ENCODE measurements at places on chromosomes 4 and X.

DNA sequence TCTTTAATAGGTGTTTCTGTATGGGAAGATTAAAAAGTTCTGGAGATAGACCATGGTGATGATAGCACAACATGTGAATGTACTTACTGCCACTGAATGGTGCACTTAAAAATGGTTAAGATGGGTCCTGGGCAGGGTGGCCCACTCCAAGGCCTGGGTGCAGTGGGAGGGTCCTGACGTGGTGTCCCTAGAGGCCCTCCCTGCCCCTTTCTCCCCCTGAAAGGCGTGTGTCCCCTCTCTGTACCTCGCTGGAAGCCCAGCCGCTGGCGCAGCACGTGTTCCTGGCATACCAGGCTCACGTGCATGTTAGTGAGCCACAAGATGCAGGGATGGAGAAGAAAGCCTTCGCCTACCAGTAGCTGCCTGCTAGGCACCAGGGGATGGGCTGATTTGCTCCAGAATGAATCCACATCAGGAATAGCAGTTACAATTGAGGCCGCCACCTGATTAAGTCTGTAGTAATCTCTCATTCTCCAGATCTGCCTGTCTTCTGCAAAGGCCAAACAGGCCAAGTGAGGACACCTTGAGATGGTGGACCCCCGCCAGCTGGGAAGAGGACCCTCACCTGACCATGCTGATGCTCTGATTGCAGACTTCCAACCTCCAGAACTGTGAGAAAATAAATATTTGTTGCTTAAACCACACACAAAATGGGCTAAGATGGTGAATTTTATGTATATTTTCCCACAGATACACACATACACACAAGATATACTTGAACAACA lies 67.5 kb downstream of the COQ2 start:
- DNase-seq, result no peak

- DNase-seq, result no peak
Observed at GRCh38 chrX:30690330-30690729, 37.1 kb downstream of the GK start.

GRCh38 chr4:142202404-142203332 lies 566.3 kb downstream of the IL15 start:
- DNase-seq, result no peak

DNA sequence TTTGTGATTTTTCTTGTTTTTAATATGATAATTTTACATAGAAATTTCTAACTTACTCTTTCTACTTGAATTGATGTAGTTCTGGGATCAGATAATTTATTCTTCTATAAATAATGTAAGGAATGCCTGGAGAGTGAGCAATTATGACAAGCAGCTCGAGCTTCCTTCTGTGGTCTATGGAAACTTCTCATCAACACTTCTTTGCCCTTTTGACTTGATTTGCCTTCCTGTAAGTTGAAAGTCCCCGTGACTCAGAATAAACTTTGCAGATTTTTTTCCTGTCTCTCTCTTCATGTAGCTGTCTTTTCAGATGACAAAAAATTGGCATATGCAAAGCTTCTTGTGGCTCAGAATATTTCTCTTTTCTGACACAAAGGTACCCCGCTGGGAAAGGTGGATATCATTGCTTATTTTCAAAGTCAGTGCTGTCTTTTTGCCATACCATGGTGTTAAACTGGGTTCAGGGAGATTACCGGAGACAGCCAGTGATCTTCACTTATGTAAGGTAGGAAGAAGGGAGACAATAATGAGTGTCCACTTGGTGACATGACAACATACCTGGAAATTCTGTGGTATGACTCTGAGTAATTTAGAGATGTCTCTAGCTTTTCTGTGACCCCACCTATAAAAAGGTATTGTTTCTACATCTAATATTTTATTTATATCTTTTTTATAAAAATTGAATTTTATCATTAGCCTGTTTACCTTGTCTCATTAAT lies 278.6 kb upstream of the GNPDA2 start:
- DNase-seq, result no peak

DNA sequence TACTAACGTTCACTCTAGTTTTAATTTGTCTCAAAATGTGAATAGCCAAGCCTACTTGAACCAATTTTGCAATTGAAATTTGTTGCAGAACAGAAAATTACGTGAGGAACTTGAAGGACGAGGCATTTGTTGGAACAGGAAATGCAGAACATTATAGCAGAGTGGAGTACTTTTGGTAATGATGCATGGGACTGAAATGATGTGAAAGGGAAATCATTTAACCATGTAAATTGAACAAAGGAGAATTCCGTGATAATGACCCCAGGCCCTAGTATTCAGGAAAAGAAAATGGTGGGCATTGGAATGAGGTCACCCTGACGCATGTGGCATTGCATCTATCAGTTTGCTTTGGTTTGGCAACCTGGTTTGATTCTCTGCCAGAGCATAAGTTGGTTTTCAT lies 44.9 kb upstream of the BEND4 start:
- DNase-seq, result no peak

GRCh38 chr4:72136429-72136828 lies 104.6 kb downstream of the NPFFR2 start:
- no peak for DNase-seq

- no peak for DNase-seq
Observed at GRCh38 chrX:139776599-139776998, 68.6 kb upstream of the MCF2 start.

DNA sequence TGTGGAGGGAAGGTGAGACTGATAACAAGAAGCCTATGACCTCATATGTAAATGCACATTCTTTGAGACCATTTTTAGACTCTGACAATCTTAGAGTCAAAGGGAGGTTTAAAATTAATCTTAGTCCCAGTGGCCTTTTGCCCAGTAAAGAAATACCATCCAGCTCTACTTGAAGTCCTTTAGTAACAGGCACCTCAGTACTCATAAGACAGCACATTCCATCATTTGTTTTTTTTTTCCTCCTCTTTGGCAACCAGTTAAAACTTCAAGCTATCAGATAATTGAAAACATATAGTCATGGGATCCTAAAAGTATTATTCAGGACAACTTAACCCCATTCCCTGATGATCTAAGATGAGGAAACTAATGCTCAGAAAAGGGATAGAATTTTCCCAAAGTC lies 4.6 kb downstream of the EDA2R start:
- DNase-seq, result no peak

- no peak for DNase-seq
Observed at GRCh38 chrX:46380148-46380752, 165.0 kb downstream of the ZNF674 start.

DNA sequence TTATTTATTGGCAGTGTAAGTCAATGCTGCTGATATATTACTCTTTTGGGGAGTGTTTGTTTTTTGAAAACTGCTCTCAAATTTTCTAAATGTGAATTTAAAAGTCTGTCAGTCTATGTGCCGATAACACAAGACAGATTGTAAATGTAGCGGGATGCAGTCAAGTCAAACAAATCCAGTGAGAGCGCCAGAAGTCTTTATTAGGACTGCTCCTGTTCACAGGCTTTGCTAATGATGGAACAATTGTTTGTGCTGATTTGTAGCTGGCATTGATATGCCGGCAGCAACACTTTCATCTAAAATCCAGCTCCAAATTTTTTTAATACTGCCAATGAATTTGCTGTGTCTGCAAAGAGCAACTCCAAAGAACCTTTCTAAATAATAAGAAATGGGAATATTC lies 78.7 kb upstream of the TET2 start:
- DNase-seq, result no peak

GRCh38 chrX:13110433-13111324 lies 66.3 kb upstream of the FAM9C start:
- no peak for DNase-seq

DNA sequence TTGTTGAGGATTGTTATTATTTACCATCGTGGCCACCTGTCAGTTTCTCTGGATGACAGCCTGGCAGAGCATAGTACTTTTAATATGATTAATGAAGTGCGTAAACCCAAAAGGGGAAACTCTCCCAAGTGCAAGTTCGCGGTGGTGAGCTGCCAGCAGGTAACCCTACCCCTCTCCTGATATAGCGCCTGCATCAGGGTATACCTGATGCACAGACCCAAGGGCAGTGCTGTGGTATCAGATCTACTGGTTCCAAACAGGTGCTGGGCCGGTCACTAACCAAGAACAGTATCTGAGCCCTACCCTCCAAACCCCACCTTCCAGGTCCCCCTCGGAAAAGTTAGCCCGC lies 1.6 kb downstream of the RNF150 start:
- no peak for DNase-seq

DNA sequence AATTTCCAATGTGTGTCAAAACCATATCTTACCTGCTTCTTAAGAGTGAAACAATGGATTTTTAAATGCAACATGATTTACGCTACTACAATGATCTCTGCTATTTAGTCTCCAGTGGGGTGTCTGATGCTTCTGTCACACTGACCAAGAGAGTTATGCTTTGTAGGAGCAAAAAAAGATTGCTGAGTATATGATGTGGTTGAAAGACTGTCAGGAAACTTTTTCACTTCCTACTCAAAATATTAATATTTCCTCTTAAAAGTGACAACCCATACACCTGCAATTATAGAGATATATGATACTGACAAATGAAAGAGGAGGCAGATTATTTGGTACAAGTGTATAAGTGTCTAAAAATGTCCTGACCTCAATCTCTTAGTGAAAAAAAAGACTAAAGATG lies 105.2 kb upstream of the BMP3 start:
- no peak for DNase-seq

DNA sequence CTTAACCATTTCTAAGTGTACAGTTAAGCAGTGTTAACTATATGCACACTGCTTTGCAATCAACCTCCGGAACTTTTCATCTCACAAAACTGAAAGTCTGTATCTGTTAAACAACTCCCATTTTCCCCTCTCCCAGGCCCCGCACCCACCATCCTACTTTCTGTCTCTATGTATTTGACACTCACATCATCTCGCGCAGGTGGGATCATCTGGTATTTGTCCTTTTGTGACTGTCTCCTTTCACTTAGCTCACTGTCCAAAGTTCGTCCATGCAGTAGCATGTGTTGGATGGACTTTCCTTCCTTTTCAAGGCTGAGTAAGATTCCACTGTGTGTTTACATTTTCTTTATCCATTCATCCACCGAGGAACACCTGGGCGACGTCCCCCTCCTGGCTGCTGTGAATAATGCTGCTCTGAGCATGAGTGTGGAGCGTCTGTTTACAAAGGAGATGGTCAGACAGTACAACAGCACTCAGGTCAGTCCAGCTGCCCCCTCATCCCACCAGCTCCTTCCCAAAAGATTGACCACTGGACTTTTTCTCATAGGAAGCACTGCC lies 39.8 kb downstream of the DCTD start:
- no peak for DNase-seq

DNA sequence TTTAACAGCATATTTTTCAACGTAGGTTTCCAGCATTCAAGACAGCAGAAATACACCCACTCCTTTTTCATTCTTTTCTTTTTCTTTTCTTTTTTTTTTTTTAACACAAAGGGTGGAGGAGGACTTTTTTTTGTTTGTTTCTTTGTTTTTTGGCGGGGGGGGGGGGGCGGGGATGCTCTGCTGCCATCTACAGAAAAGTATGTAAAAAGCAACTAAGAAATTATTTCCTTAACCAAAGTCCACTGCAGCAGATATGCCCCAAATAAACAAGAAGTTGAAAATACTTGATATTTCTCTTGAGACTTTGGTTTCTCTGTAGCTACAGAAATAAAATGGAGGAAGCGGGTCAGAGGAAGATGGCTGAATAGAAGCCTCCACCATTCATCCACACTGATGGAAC lies 63.2 kb upstream of the PBDC1 start:
- no peak for DNase-seq

DNA sequence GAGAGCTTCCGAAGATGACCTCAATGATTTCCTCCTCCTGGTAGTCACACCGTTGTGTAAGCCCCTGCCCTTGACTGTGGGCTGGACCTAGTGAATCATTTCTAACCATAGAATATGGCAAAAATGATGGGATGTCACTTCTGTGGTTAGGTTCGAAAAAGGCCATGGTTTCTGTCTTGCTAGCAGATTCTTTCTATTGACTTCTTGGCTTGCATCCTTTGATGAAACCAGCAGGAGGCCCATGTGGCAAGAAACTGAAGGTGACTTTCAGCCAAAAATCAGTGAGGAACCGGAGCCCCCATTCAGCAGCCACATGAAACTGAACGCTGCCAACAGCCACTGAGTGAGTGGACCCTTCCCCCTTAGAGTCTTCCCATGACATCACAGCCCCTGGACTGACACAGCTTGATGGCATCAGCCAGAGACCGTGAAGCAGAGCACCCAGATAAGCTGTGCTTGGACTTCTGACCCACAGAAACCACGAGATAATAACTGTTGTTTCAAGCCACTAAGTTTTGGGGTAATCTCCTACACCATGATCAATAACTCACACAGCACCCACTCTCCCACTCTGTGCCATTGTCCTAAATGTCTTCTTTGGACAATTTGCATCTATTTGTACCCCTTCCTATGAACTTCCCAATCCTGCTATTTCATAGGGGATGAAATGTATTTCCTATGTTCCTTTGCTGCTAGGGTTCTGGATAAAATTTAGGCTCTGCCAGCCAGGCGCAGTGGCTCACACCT lies 148.0 kb upstream of the STX18 start:
- DNase-seq, result no peak

DNA sequence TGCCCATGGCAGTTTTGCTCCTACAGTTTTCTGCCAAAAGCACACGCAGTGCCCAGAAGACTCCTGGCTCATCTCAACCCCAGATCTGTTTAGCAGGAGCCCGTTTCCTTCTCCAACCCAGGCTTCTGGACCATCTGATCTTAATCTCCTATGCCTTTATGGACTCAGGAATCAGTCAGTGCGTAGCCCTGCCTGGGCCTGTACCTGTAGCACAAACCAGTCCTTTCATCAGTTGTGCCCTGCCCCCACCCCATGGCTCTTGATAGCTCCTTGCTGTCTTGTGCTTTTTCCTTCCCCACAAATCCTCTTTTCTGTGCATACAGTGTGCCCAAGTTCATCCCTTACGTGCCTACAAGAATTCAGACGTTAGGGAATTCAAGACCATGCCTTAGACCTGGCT lies 1.5 kb downstream of the ZNF718 start:
- no peak for DNase-seq

- no peak for DNase-seq
Observed at GRCh38 chr4:14178421-14178820, 550.9 kb upstream of the BOD1L1 start.

DNA sequence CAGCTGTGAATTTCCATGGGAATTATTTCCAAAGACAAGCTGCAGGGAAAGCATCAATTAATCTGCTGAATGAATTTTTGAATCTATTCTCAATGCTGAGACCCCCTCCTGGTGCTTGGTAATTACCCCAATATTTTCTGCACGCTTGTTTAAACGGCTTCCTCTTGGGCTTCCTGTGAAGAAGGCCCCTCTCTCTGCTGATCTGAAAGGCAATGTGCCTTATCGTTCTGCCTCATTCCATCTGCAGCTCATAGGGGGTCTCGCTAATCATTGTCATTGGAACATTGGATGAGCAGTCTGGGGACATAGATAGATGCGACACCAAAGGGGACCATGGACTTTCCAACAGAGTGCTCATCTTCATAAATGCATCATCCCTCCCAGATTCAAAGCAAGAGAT lies 851.6 kb downstream of the PDHA2 start:
- DNase-seq, result no peak

DNA sequence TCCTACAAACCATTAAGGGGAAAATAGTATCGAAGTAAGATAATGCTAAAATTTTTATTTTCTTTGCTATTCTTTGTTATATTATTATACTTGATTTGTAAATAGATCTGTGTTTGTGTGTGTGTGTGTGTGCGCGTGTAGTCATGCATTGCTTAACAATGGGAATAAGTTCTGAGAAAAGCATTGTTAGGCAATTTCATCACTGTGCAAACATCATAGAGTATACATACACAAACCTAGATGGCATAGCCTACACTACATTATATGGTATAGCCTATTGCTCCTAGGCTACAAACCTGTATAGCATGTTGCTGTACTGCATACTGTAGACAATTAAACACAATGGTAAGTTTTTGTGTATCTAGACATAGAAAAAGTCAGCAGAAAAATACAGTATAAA lies 17.1 kb downstream of the MTTP start:
- DNase-seq, result no peak
